ENCODE measurements at places on chromosomes 5 and 9.
A peak's percentile ranks its signal among the peaks of the same experiment; 100 is the strongest.

DNA sequence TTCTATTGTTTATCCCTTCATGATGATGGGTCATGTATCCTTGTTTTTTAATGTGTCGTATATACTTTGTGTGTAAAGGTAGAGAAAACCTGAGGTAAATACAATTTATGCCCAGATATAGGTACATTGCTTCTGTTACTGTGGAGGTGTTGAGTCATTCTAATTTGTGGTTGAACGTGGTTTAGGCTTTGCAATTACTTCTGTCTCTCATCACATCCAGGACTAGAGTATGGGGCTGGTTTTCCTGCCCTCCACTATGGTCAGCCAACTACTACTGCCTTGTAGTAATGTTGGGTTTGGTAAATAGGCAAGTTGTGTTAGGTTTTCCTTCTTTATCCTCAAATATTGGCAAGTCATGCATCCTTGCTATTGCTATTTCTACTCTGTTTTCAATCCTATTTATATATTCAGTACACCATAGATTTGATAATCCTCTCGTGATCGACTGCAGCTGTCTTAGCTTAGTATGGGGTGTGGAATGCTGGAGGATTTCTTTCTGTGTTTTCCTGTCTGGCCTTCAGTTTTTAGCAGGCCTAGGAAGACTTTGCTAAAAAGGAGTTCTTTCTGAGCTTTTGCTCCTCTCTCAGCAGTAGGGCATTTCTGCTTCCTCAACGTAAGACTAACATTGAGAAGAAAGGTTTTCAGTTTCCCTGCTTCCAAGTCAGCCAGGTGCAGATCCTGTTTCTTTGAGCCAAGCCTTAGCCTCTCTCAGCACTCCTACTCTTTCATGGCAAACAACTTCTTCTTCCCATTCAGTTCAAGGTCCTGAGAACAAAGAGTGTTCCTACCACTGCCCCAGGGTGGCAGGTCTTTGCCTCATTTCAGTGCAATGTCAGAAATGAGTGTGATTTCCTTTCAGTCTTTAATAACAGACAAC, 844.4 kb upstream of the CDH18 start:
- no peak for DNase-seq

- DNase-seq: peak; percentile 48
Observed at GRCh38 chr5:173547579-173547978, 68.9 kb downstream of the BOD1 start.

GRCh38 chr5:101084353-101084752, 181.3 kb upstream of the ST8SIA4 start:
- DNase-seq: no peak

GRCh38 chr5:56346741-56347535, 113.8 kb upstream of the ANKRD55 start:
- DNase-seq: no peak

GRCh38 chr9:116656977-116657376, 30.1 kb upstream of the TRIM32 start:
- DNase-seq: no peak

DNA sequence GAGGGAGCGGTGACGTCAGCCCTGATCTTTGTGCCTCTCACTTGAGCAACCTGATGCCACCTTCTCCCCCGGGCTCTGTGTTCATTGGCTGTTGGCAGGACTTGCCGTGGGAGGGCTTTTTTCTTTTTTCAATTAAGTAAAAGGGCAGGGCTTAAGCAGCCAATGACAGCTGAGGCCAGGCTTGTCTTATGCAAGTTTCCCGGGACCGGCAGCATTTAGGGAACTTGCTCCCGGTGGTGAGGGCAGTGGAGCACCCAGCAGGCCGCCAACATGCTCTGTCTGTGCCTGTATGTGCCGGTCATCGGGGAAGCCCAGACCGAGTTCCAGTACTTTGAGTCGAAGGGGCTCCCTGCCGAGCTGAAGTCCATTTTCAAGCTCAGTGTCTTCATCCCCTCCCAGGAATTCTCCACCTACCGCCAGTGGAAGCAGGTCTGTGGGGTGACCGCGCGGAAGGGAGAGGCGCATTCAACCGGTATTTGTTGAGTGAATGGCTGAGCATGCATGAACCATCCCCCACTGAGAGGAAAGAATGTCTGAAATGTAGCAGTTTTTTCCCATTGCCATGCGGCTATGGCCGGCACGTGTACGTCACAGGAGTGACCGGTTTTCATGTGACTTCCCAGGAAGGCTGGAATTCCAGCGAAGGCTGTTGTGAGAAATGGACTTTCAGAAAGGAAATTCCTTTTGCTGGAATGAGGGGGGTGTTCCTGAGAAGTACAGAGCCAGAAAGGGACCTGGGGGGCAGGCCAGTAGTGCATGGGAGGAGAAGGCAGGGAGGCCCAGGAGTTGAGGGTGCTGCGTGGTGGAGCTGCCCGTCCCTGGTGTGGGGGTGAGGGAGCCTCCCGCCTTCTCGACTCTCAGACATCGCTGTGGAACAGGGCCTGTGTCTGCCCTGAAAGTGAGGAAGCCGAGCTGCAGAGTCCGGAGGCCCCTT, 29.0 kb downstream of the PTGES2 start:
- DNase-seq: no peak
